ENCODE measurements at places on chromosomes 7 and 10. TPM values are rescaled to one million over a fixed set of nuclear protein-coding genes. Genes with fewer than 3 reads are reported as not detected.

CDNF gene
- total RNA-seq = 2.2 TPM

STAG3 gene
- 1.1 TPM for total RNA-seq

- H3K27me3 ChIP-seq = no peaks in the 10 kb centered on the region
- no peak overlapping the region for H3K27ac ChIP-seq
- H3K4me1 ChIP-seq = no peaks in the 10 kb centered on the region
- DNase-seq = no peak
- H3K4me3 ChIP-seq = no peak overlapping the region
Measured at GRCh38 chr10:85400981-85401695, 965.5 kb downstream of the GRID1 start.

- H3K36me3 ChIP-seq = no peaks in the 10 kb centered on the region
- peaks cover 9% of the 10 kb centered on the region for H3K27me3 ChIP-seq
- H3K27ac ChIP-seq = no peak overlapping the region
- no peak for DNase-seq
- H3K4me1 ChIP-seq = peaks cover 28% of the 10 kb centered on the region
Measured at GRCh38 chr7:45132708-45133320, 21.3 kb upstream of the TBRG4 start.

PNLIPRP2 gene
- not detected for total RNA-seq

GRCh38 chr7:25847336-25848070 lies 304.5 kb upstream of the NFE2L3 start:
- peaks cover 23% of the 10 kb centered on the region for H3K4me1 ChIP-seq
- H3K27ac ChIP-seq = no peak overlapping the region
- DNase-seq = no peak
- no peaks in the 10 kb centered on the region for H3K36me3 ChIP-seq

GRCh38 chr7:43653466-43653865 lies 70.6 kb downstream of the STK17A start:
- peaks cover 23% of the 10 kb centered on the region for H3K4me1 ChIP-seq
- H3K27me3 ChIP-seq = no peaks in the 10 kb centered on the region
- no peak for DNase-seq
- H3K27ac ChIP-seq = no peak overlapping the region
- no peaks in the 10 kb centered on the region for H3K36me3 ChIP-seq

- peaks cover 4% of the 10 kb centered on the region for H3K27me3 ChIP-seq
- no peak for DNase-seq
- no peaks in the 10 kb centered on the region for H3K36me3 ChIP-seq
- no peak overlapping the region for H3K4me3 ChIP-seq
- no peak overlapping the region for H3K27ac ChIP-seq
Measured at GRCh38 chr10:124601016-124601415, 139.4 kb downstream of the LHPP start.

DNA sequence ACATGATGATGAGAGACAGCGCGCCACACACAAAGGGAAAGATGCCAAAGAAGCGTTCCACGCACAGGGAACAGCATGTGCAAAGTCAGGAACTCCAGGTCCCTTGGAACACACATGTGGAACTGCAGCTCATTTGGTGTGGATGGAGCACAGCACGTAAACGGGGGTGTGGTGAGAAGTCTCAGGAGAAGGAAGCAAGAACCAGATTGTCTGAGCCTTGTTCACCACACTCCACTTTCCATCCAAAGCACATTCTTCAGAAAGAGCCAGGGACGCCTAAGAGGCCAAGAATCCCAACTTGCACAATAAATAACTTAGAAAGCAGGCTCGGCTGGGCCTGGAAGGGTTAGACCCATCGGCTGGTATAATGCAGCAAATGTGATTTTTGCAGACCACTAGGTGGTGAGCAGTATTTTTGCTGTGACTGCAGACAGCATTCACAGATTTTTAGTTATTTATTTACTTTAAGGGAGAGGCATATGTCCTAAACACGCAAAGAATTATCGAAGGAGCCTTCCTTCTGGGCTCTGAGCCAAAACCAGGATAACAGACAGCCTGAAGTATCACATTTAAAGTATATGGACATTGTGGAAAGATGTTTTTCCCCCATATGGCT lies 27.9 kb upstream of the ASCC1 start:
- H3K36me3 ChIP-seq = no peaks in the 10 kb centered on the region
- peaks cover 16% of the 10 kb centered on the region for H3K4me1 ChIP-seq
- H3K27me3 ChIP-seq = peaks cover 2% of the 10 kb centered on the region
- no peak for DNase-seq
- H3K4me3 ChIP-seq = no peak overlapping the region
- H3K27ac ChIP-seq = peak overlapping the region; percentile 28

DNA sequence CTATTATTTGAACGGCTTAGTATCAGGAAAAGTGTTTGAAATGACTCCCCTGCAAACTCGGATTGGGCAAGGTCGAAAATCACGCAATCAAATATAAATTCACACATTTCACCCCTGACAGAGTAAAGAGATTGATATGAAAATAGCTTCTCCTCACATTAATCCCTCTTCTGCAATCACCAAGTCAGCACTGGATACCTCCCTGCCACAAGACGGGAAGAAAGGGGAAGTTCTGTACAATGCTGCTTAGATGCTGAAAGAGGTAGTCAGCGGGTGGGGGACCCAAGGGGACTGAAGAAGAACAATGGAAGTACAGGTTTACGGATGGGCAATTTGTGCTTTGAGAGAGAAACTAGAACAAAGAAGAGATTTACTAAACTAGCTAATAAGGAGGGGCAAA lies 72.0 kb upstream of the ANK3 start:
- H3K36me3 ChIP-seq = peaks cover 3% of the 10 kb centered on the region
- no peak overlapping the region for H3K4me3 ChIP-seq
- no peak for DNase-seq
- H3K27me3 ChIP-seq = no peaks in the 10 kb centered on the region
- peaks cover 12% of the 10 kb centered on the region for H3K4me1 ChIP-seq

GRCh38 chr10:59222788-59223187 lies 46.3 kb downstream of the PHYHIPL start:
- no peaks in the 10 kb centered on the region for H3K36me3 ChIP-seq
- no peak overlapping the region for H3K4me3 ChIP-seq
- no peaks in the 10 kb centered on the region for H3K4me1 ChIP-seq

RHOBTB1 gene
- 14.4 TPM for total RNA-seq

DNA sequence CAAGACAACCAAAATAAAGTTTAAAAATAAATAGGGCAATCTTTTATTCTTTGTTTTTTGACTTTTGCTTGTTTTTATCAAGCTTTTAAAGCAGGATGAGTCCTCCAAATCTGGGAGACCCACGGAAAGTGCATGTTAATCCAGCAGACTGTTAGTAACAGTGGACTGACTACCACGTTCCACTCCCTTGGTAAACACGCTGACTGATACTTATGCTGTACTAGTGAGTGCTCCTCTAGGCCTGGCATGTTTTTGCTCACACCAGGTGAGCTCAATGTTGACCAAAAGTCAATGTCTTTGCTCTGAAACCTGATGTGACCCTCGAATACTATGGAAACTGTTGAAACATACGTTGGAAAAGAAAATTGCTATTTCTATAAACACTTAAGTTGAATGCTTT lies 88.4 kb downstream of the KIAA1549 start:
- no peak overlapping the region for H3K27ac ChIP-seq
- peaks cover 5% of the 10 kb centered on the region for H3K36me3 ChIP-seq
- H3K4me3 ChIP-seq = no peak overlapping the region

- peaks cover 6% of the 10 kb centered on the region for H3K36me3 ChIP-seq
- no peak for DNase-seq
- H3K4me3 ChIP-seq = no peak overlapping the region
- H3K4me1 ChIP-seq = no peaks in the 10 kb centered on the region
- no peak overlapping the region for H3K27ac ChIP-seq
- peaks cover 6% of the 10 kb centered on the region for H3K27me3 ChIP-seq
Measured at GRCh38 chr10:122276611-122277208, 5.6 kb downstream of the BTBD16 start.

LRRTM3 gene
- not detected for total RNA-seq

- peaks cover 26% of the 10 kb centered on the region for H3K4me1 ChIP-seq
- peaks cover 4% of the 10 kb centered on the region for H3K36me3 ChIP-seq
- H3K27me3 ChIP-seq = peaks cover 26% of the 10 kb centered on the region
- H3K27ac ChIP-seq = peak overlapping the region; percentile 11
- H3K4me3 ChIP-seq = peak overlapping the region; percentile 66
Measured at GRCh38 chr7:100166970-100167911, 1.2 kb downstream of the GAL3ST4 start.

DNA sequence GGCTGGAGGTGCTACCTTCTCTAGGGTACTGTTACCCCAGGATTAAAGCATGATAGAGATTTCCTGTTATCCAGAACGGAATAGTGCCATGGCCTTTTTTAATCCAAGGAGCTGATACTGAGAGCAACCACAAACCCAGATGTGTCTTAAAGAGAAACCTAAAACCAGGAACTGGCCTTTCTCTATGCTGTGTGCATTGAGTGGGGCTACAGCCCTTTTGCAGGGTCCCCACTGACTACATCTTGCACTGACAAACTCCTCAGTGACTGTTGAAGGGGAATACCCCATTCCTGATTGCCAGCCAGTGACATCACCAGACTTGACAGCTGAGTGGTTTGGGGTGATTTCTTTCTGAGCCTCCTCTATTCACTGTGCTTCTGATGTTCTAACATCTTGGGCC lies 81.9 kb upstream of the CAPZA2 start:
- peaks cover 8% of the 10 kb centered on the region for H3K4me1 ChIP-seq
- no peak overlapping the region for H3K27ac ChIP-seq
- H3K36me3 ChIP-seq = peaks cover 4% of the 10 kb centered on the region
- H3K27me3 ChIP-seq = peaks cover 2% of the 10 kb centered on the region

- H3K27ac ChIP-seq = no peak overlapping the region
- peaks cover 7% of the 10 kb centered on the region for H3K4me1 ChIP-seq
- H3K36me3 ChIP-seq = no peaks in the 10 kb centered on the region
- DNase-seq = no peak
Measured at GRCh38 chr10:49152663-49153062, 18.8 kb upstream of the FAM170B start.

- no peak overlapping the region for H3K27ac ChIP-seq
- H3K4me1 ChIP-seq = no peaks in the 10 kb centered on the region
- DNase-seq = no peak
- no peak overlapping the region for H3K4me3 ChIP-seq
- H3K36me3 ChIP-seq = no peaks in the 10 kb centered on the region
Measured at GRCh38 chr10:26361971-26362370, 76.2 kb upstream of the APBB1IP start.

GTPBP10 gene
- 18.7 TPM for total RNA-seq

DNA sequence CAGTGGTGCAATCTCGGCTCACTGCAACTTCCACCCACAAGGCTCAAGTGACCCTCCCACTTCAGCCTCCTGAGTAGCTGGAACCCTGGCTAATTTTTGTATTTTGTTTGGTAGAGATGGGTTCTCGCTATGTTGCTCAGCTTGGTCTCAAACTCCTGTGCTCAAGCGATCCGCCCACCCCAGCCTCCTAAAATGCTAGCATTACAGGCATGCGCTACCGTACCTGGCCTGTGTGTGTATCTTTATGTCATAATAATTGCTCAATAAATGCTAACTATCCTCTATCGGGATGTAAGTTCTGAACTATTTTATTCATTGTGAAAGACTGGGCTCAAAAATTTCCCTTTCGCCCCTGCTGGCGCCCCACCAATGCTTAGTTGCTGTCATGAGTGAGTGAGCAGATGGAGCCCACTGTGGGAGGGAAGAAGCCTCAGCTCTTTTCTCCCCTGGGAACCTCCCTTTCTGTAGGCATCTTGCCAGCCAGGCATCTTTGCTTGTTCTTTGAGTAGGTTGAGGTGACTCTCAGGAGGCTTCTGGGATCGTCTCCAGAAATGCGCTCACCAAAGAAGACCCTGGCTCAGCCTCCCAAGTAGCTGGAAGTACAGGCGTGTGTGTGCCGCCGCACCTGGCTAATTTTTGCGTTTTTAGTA lies 38.3 kb downstream of the CAMK1D start:
- H3K27ac ChIP-seq = no peak overlapping the region
- peaks cover 8% of the 10 kb centered on the region for H3K36me3 ChIP-seq
- no peak for DNase-seq
- H3K4me1 ChIP-seq = peaks cover 14% of the 10 kb centered on the region
- H3K27me3 ChIP-seq = no peaks in the 10 kb centered on the region

DNA sequence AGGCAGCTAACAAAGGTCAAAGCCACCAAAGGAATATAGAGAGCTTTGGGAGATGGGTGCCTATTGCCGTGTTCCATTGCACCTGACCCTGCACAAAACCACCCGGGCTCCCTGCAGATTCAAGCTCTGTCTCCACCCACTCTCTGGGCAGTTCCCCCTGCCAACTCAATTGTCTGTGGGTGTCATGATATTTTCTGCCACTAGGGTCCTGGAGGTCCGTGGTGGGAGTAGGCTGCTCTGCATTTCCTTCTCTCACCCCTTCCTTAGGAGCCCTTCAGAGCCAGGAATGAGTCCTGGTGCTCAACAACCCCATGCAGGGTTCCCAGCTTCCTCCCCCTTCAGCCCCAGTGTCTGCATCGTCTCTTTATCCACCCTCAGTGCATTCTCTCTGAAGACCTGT lies 34.1 kb downstream of the PNLIPRP2 start:
- no peak overlapping the region for H3K4me3 ChIP-seq
- H3K4me1 ChIP-seq = no peaks in the 10 kb centered on the region
- no peak for DNase-seq
- peaks cover 3% of the 10 kb centered on the region for H3K36me3 ChIP-seq
- H3K27me3 ChIP-seq = peaks cover 3% of the 10 kb centered on the region
- H3K27ac ChIP-seq = no peak overlapping the region

DNA sequence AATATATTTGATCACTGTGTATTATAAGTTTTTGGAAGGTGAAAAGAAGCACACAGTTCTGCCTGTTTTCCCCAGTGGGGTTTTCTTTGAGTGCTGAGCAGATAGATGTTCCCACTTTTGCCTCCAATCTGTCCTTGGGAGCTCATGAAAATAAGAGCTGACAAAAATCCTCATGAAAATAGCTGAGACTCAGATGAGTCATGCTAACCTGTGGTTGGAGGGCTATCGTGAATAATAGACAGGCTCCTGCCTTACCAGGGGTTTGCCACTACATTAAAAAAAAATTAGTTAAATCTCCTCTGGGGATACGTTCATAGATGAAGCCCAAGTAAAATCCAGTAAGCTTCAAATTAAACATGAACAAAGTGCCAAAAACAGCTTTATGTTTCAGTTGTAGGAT lies 10.9 kb upstream of the AOAH start:
- H3K27ac ChIP-seq = no peak overlapping the region
- peaks cover 3% of the 10 kb centered on the region for H3K27me3 ChIP-seq
- no peak overlapping the region for H3K4me3 ChIP-seq
- H3K36me3 ChIP-seq = peaks cover 2% of the 10 kb centered on the region

GRCh38 chr7:74656441-74656836 lies 1.1 kb upstream of the GTF2I start:
- peaks cover 17% of the 10 kb centered on the region for H3K4me1 ChIP-seq
- peak overlapping the region; percentile 83 for H3K4me3 ChIP-seq
- H3K27ac ChIP-seq = peak overlapping the region; percentile 95
- H3K36me3 ChIP-seq = no peaks in the 10 kb centered on the region
- peak; percentile 70 for DNase-seq
- peaks cover 18% of the 10 kb centered on the region for H3K27me3 ChIP-seq

DNA sequence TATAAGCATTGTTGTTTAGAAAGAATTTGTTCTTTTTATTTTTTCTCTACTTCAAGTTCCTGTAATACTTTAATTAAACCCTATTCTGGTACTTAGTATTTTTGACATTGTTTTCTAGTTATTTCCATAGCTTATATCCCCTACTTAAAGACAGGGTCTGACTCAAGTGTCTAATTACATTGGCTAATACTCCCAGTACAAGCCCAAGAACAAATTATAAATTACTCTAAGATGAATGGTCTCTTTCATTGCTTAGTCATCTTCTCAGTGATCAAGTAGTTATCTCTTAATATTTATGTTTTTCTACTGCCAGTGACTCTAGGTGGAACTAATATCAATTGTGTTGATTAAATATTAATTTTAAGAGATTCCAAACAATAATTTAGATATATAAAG lies 21.6 kb downstream of the AHR start:
- no peak overlapping the region for H3K4me3 ChIP-seq
- no peaks in the 10 kb centered on the region for H3K4me1 ChIP-seq
- H3K36me3 ChIP-seq = no peaks in the 10 kb centered on the region
- no peak overlapping the region for H3K27ac ChIP-seq
- no peaks in the 10 kb centered on the region for H3K27me3 ChIP-seq

GRCh38 chr10:84818961-84819360 lies 490.6 kb downstream of the CCSER2 start:
- peaks cover 5% of the 10 kb centered on the region for H3K27me3 ChIP-seq
- H3K4me3 ChIP-seq = no peak overlapping the region
- no peaks in the 10 kb centered on the region for H3K36me3 ChIP-seq
- no peaks in the 10 kb centered on the region for H3K4me1 ChIP-seq
